Hypothalamus (tissue), 51 donors: ENCODE measurements at places on chromosomes 5 and 9.

DNA sequence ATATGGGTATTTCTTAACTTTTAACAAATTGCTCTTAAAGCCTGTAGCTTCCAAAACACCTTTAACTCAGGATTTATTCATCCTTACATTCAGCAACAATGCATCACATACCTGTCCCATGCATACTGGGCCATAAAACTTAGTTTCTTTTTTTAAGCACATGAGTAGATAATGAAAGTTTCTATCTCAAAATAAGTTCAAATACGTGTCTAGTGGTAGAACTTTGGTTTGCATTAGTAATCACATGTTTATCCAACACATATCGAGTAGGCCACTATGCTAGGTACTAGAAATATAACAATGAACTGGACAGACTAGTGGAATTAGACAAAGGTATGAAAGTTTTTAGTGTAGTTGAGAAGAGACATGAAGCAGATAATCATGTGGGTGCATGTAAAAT, 99.6 kb downstream of the DOCK2 start:
- DNase-seq = no peak

DNA sequence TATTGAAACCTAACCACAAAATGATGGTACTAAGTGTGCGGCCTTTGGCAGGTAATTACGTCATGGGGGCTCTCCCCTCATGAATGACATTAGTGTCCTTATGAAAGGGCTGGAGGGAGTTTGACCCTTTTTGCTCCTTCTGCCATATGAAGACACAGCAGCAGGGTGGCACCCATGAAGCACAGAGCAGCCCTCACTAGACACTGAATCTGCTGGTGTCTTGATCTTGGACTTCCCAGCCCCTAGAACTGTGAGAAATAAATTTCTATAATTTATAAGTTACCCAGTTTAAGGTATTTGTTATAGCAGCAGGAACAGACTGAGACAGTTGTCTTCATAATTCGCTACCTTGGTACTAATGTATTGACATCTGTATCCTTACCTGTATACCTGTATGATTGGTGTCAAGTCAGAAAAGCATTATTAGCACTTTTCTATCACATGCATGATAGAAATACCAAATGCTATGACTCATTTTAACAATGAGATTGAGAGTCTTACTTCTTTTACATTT, 80.4 kb downstream of the GCNT4 start:
- DNase-seq = no peak

DNA sequence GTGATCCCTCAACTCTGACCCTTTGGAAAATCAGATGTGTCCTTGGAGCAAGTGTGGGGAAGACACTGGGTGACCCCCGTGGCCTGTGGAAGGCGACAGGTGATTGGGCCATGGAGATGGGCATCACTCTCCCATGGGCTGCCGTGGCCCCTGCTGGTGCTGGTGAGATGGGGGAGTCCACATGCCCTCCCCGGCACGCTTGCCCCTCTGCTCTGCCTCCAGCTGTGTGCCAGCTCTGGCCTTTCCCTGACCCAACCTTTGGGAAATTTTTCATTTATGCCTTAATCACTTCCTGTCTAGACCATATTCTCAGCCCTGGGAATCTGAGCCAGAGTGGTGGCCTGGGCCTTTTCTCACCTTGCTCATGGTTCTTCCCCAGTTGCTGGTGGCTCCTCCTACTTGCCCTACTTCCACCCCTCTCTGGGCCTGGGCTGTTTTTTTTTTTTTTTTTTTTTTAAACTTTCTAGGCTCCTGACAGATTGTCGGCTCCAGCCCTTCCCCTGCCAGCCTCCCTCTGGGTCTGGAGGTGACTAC, 56.6 kb downstream of the RGS3 start:
- no peak for DNase-seq

DNA sequence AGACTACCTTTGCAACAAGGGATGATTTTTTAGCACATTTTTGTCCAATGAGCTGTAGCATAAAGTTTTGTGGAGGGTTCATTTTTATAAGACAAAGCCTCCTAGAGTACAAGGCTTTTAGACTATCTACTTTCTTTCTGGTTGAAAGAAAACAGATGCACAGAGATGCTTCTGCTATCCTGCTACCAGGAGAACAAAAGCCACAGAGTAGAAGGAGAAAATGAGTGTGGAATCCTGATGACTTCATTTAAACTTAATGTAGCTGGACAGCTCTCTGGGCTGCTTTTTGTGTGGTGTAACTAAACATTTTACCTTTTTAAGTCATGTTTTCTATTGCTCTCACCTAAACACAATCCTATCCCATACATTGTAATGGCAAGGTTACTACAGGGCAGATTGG, 1009.4 kb downstream of the TLE1 start:
- no peak for DNase-seq

DNA sequence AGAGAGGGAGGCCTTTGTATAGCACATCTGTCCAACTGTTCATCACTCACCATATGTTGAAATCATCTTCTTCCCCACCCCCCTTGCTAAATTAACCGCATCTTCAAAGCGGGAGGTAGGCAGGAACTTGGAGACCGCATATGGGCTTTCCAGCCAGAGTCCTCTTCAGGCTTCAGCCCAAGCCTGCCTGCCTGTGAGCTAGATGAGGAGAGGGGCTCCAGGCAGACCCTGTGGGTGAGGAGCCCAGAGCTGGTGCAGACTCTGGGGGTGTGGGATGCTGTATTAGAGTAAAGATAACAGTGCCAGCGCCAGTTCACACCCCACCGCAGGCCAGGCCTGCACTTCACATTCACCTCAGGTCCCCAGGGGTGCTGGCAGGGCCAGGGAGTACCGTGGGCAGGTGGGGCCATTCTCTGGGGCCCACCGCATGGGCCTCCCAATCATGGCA, 16.2 kb downstream of the PRRC2B start:
- DNase-seq = no peak

GRCh38 chr5:168324859-168325630, 33.6 kb downstream of the WWC1 start:
- no peak for DNase-seq

DNA sequence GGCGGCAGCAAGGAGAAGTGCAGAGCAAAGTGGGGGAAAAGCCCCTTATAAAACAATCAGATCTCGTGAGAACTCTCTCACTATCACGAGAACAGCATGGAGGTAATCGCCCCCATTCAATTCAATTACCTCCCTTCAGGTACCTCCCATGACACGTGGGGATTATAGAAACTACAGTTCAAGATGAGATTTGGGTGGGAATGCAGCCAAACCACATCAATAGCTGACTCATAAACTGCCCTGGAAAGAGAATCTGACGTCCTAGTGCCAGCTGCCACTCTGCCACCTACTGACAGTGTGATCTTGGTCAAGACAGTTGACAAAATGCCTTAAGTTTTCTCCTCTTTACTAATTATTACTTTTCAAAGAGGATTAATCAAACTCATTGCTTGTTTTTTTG, 128.3 kb downstream of the GPBP1 start:
- no peak for DNase-seq

- no peak for DNase-seq
Observed at GRCh38 chr5:119016125-119016774, 27.9 kb upstream of the DTWD2 start.

GRCh38 chr5:177500685-177501522, 3.5 kb upstream of the PDLIM7 start:
- peak; percentile 92 for DNase-seq

- DNase-seq = peak; percentile 65
Observed at GRCh38 chr9:137458194-137459151, 661 bp downstream of the NSMF start.

DNA sequence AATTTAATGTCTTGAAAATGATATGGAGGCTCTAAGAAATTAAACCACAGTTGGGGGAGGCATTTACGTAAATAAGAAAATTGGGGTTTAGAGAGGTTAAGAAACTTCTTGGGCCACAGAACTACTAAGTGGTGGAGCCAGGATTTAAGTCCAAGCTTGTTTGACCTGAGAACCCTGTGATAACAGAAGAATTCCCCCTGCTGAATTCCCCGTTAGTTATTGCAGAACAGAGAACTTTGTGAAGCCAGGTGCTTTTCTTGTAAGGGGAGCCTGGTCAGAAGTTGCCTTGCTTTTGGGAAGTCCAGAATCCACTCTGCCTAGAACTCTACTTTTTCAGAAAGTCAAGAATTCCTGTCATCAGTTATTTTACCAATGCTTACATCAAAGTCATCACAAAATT, 309.3 kb upstream of the SEMA6A start:
- no peak for DNase-seq

DNA sequence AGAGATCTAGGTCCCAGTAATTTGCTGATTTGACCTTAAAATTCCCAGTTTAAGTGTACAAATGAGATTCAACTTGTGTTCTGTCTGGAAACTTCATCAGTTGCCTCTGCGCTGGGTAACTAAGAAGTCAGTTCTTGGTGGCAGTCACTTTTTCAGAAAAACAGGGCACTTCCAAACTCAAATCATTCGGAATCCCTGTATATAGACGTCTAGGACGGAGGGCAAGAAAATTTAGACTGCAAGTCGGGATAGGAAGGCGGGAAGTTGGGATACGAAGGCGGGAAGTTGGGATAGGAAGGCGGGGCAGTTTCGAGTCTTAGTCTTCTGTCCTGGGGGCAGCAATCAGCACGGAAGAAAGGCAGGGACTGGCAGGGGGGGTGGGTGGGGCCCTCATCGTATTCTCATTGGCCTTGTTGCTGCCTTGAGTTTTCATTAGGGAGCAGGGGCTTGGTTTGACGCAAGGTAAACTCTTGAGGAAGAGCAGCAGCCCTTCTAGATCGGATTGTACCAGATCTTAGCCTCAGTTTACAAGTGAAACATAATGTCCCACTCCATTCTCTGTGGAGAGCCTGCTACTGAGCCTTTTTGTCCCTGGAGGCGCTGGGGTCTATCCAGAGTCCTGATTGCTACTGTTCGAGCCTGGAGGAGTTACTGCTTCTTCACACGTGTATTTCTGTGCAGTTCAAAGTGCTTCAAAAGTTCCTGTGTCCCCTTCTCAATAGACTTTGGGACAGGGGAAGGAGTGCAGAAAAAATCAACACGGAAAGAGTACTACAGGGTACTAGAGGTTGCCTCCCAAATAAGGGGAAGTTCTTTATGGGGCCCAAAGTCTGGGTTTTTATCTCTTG, 2.7 kb upstream of the PURA start:
- DNase-seq = no peak

DNA sequence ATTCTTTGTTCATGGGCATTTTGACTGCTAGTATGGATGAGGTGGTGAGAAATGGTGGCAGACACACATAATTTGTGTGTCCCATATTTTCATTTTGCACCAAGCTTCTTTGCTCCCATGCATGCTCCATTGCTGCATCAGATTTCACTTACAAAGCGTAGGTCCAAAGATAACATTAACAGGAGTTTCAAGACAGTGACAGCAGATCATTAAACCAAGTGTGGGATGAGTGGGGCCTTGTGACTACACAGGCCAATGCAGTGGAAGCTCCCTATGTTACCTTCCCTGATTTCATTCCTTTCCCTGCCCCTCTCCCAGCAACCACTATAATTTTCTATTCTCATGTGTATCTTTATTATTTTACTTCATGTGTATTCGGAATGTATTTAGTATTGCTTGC, 142.0 kb downstream of the AOPEP start:
- DNase-seq = no peak
